ENCODE measurements at places on chromosomes 3 and 15. TPM values are rescaled to one million over a fixed set of nuclear protein-coding genes. Genes with fewer than 3 reads are reported as not detected.

DNA sequence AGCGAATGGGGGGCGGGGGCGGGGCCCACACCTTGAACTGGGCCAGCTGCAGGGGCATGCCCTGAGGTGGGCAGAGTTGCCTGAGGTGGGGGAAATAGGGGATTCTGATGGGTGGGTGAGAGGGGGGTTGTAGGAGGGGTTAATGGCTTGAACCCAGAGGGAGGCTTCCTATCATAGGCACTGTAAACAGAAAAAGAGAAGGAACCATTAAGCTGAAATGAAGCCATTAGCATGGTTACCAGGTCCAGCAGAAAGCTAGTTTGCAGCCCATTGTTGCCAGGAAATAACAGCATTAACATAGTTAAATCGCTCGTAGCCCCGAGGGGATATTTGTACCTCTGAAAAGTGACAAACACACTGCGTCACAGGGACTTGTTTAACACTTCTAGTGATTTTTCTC is 29.0 kb downstream of the ETV5 start:
- DNase-seq, result no peak

DNA sequence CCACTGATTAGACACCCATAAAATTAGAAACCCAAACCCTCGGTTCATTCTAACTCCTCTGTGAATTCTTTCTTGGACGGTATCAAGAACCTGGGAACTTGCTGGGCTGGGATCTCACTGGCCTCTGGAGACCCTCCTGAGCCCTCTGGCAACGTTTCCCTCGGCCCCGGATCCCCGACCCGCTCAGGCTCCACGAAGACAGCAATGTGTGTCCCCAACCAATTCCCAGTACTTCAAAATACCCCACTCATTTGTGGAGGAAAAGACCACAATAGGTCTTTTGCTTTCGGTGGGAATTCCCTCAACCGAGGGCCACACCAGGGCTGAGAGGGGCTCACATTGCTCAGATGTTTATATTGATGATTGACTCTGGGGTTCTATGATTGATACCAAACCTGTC is 117.9 kb upstream of the PRR20G start:
- DNase-seq, result no peak

DNA sequence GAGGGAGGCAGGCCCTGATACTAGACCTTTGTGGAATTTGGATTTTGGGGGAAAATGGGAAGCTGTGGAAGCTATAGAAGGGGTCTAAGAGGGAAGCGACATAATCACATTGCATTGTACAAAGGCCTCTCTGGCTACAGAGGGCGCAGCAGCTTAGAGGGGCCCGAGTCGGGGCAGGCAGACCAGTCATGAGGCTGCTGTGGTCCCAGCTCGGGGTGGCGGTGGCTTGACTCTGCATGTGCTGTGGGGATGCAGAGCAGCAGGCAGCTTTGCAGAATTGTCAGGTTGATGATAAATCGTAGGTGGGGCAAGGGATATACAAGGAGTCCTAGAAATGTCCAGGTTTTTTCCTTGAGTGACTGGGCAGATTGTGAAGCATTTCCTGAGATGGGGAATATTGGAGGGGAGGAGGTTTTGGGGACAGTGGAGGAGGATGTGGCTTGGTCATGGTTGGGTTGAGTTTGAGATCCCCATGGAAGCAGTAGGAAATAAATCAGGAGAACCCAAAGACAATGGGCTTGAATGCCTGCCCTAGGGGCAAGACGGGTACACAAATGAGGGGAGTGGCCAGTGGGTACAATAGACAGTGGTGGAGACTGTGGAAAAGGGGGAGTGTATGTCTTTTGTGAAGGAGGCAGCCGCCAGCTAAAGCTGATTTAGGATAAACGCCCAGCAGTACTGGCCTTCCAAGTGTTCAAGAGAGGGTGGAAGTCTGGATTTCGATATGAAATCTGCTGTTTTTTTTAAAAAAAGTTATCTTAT is 94.1 kb downstream of the HMG20A start:
- no peak for DNase-seq

The STRA6 gene
- 1.9 TPM for total RNA-seq

- no peak for DNase-seq
Observed at GRCh38 chr3:46705751-46706552, 4.8 kb downstream of the TMIE start.

- no peak for DNase-seq
Observed at GRCh38 chr3:172776049-172776717, 25.7 kb downstream of the ECT2 start.

DNA sequence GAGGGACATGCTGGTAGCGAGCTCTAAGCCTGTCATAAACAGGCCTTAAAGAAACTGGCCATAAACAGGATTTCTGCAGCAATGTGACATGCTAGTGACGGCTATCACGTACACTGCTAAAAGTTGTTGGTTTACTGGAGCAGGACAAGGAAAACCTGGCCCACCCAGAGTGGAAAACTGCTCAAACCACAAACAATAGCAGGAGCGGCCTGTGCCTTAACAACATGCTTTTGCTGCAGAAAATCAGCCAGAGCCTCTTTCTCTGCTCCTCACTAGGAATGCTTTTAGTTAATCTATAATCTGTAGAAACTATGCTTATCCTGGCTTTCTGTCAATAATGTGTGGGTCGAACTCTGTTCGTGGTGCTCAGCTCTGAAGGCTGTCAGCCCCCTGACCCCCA is 202.9 kb upstream of the UBE3A start:
- peak; percentile 36 for DNase-seq

DNA sequence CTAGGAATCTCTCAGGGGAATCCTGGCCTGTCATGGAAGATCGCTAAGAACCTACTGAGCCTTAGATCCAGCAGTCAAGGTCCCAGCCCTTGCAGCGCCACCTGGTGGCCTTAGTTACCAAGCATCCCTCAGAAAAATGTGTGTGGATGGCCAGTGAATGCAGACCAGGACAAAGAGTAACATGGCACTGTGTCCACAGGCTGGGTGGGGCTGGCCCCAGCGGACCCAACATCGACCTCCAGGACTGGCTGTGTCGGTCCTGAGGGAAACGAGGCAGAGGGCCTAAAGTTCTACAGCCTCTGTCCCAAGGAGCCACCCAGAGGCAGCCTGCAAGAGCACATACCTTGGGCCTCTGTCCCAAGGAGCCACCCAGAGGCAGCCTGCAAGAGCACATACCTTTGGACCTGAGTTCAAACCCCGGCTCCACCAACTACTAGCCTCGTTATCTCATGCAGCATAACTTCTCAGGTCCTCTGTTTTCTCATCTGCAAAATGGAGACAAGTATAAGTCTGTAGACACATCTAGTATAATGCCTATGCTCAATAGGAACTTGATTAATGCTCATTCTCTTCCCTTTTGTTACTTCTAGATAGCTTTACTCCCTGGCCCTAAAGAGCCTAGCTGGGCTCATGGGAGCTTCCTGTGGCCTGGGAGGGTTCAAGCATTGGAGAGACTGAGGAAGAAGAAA is 57.5 kb upstream of the HERC1 start:
- DNase-seq, result no peak

The OXSR1 gene
- 39.2 TPM for total RNA-seq

DNA sequence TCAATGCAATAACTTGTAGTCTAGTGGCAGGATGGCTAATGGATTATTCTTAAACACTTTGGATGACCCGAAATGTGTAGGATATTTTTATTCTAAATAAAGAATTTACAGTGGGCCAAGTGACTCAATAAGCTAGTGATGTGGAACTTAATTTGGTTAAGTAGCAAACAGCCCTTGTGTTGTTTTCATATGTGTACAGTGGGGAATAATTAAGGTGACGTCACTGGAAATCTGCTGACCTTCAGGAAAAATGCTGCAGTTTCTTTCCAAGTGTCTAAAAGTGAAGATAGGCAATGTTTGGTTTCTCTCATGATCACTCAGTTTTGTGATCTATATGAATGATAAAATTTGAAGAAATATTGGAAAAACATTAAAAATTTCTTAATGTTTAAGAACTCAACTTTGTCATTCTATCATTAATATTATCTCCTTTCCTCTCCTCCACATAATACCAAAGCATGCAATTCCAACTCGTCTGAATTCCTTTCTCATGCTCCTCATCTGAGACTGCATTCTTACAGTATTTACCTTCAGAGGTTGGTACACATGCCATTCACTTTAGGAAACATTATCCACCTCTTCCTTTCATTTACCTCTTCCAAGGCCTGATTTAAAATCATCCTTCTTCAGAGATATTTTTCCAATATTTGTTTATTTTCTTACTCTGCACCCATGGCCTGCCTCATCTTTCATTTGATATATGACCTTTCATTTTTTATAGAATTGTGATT is 414.6 kb upstream of the ARPP21 start:
- no peak for DNase-seq

DNA sequence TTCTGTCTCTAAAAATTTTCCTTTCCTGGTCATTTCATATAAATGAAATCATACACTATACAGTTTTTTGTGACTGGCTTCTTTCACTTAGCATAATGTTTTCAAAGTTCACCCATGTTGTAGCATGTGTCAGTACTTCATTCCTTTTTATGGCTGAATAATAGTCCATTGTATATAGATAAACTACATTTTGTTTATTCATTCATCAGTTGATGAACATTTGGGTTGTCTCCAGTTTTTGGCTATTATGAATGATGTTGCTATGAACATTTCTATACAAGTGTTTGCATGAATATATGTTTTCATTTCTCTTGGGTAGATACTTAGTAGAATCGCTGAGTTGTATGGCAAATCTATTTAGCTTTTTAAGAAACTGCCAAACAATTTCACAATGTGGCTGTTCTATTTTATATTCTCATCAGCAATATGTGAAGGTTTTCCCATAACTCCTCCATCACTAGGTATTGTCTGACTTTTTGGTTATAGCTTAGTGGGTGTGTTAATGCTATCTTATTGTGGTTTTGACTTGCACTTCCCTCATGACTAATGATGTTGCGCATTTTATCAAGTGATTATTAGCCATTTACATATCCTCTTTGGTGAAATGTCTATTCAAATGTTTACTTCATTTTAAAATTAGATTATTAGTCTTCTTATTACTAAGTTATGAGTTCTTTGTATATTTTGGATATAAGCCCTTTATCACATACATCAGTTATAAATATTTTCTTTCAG is 21.7 kb upstream of the AP4E1 start:
- no peak for DNase-seq

GRCh38 chr3:37812499-37812896 is 49.2 kb upstream of the CTDSPL start:
- DNase-seq, result no peak

DNA sequence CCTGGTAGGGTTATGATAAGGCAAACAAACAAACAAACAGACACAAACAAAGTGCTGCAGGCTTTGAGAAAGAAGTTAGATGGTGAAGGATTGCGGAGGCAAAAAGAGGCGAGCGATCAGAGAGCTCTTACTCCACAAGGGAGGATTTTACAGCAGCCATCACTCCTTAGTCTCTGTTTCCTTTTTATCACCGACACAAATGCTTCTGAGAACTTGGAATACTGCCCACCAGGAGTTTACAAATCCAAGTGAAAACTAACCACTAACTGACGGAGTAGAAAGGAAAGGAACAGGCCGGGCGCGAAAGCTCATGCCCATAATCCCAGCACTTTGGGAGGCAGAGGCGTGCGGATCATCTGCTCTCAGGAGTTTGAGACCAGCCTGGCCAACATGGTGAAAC is 35.6 kb upstream of the GPR160 start:
- no peak for DNase-seq

The RFTN1 gene
- total RNA-seq, result 34.7 TPM

DNA sequence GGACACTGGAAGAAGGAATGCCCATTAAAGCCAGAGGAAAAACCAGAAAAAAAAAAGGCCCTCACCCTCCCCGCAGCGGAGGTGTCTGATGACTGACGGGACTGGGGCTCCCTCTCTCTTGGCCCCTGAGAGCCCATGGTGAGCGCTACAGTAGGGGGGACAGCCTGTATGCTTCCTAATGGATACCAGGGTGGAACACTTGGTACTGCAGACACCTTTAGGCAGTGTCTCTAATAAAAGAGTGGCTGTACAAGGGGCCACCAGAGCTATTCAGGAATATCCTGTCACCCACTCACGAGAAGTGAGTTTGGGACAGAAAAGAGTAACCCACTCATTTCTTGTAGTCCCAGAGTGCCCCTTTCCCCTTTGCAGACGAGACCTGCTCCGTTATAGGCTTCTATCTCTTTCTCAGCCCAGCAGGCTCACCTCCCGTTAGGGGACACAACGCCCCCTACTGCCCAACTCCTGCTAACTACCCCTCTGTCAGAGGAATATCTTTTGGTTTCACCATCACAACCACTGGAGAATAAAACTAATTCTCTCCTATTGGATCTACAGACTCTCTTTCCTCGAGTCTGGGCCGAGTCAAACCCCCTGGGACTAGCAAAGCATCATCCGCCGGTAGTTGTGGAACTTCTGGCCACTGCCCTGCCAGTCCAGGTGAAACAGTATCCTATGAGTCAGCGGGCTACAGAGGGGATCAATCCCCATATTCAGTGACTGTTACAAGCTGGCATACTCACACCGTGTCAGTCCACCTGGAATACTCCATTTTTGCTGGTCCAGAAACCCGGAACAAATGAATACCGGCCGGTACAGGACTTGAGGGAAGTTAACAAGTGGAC is 40.8 kb downstream of the ZBTB11 start:
- no peak for DNase-seq

GRCh38 chr3:118564800-118565199 is 469.8 kb downstream of the IGSF11 start:
- no peak for DNase-seq

DNA sequence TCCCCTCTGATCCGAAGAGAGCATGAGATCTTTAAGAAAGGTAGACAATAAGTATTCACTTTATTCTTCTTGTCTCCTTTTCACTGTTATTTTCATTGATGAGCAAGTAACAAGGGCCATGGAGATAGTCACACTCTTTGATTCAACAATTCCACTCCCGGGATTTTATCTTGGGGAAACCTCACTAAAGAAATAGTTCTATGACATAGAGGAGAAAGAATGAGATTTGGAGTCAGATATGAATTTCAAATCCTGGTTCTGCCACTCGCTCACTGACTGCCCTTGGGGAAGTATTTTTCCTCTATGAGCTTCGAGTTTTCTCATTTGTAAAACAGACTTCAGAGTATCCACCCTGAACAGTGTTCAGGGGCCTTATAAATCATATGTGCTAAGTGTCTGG is 514.6 kb downstream of the NLGN1 start:
- no peak for DNase-seq

DNA sequence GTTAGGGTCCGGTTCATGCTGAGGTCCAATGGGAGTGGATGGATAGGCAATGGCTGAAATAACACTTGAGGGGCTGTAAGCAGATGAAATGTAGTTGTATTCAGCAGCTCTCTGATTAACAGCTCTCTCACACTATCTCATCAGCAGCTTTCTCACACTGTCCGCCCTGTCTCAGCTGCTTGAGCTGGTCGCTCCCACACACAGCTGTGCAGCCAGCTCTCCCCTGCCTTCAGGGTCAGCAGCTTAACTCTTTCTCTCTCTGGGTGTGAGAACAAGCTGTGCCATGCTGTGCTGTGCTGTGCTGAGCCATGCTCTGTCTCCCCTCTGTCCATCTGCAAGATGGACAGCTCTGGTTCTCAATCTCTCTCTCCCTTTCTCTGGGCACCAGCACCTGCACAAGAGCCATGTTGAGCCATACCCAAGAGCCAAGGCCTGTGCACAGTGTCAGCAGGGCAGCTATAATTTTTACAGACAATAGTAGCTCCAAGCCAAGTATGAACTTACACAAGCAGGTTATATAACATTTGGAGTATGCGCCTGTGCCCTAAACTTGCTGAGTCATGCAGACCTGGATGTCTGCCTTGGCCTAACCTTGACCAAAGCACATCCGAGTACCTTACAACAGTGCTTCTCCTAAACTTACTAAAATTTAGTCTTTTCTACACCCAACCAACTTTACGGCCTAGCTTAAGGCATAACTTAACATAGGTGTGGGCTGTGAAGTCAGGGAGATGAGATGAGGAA is 291.3 kb upstream of the TRIM42 start:
- DNase-seq, result no peak

The LYSMD2 gene
- total RNA-seq, result 8.0 TPM

- no peak for DNase-seq
Observed at GRCh38 chr3:13561967-13562366, 13.0 kb downstream of the FBLN2 start.

The PYGO1 gene
- 2.4 TPM for total RNA-seq

The TMEM42 gene
- total RNA-seq, result 20.1 TPM

All from epithelial cell of proximal tubule (primary cell).